ENCODE measurements at places on chromosomes 3 and 15.

- no peak for DNase-seq
These were observed 76.1 kb downstream of the ABHD5 start for GRCh38 chr3:43766672-43767465.

GRCh38 chr3:11536132-11536935 lies 107.4 kb downstream of the VGLL4 start:
- no peak for DNase-seq

GRCh38 chr15:89760303-89761008 lies 9.4 kb upstream of the MESP1 start:
- peak; percentile 73 for DNase-seq

- DNase-seq: no peak
These were observed 64.8 kb upstream of the PCSK6 start for GRCh38 chr15:101554115-101554915.

GRCh38 chr3:151322511-151322910 lies 5.9 kb upstream of the GPR87 start:
- no peak for DNase-seq

GRCh38 chr15:90642464-90643300 lies 74.5 kb upstream of the BLM start:
- no peak for DNase-seq

DNA sequence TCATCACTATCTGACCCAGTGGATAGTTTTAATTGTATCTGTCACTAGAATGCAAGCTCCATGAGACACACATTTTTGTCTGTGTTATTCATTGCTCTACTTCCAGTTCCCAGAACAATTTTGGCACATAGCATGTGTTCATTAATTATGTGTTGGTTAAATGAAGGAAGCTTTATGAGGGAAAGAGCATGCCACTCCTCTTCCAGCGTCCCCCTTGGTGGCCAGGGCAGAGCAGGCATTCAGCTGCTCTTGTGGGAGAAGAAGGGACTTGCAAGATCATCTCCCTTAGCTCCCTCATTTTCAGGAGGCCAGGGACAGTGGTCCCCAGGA lies 489 bp upstream of the GALNT15 start:
- DNase-seq: no peak
